ENCODE measurements at places on chromosomes 5 and 9.

- no peak for DNase-seq
Observed at GRCh38 chr5:178382754-178383164, 150.2 kb upstream of the PHYKPL start.

DNA sequence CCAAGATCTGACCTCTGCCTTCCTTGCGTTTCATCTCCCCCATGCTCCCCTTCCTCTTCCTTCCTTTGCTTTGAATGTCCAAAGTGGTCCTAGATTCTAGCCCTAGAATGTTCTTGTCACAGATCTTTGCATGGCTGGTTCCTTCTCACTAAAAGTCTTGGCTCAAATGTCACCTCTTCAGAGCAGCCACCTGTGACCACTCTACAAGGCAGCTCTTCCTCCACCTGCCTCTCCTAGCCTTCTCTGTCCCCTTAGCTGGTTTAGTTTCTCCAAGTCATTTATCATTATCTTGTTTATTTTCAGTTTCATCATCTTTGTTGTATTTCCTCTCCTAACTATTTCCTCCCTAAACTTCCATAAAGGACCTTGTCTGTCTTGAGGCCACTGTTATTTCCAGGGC lies 7.1 kb upstream of the OCLN start:
- DNase-seq, result no peak

DNA sequence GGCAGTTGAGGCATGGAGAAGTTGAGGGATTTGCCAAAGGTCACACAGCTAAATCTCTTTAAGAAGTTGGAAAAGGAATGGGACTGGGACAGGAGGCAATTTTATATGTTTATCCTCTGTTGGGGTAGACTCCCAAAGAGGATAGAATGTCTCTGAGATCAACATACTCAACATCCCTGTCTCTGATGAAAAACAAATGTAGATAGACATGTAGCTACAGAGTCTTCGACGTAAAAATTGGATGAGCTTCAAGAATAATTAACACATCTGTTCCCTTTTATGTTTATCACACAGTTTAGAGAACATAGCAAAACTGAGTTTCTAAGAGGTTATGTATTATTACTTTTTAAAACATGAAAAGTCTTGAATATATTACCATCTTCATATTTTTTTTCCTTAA lies 204.6 kb upstream of the CD180 start:
- no peak for DNase-seq

DNA sequence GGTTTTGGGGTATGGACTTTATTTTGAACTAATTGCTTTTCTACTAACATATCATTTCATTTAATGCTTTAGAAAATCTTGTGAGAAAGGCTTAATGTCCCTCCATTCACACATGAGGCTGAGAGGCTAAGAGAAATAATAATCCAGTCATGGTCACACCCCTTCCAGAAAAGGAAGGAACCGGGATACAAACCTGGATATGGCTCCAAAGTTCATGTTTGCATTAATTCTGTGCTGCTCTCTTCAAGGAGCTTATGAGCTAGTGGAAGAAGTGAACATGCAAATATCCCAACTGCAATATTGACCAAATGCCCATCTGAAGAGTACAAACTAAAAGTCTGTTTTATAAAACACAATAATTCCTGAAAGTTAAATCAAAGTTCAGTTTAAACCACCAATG lies 732.1 kb upstream of the RIOK2 start:
- no peak for DNase-seq

DNA sequence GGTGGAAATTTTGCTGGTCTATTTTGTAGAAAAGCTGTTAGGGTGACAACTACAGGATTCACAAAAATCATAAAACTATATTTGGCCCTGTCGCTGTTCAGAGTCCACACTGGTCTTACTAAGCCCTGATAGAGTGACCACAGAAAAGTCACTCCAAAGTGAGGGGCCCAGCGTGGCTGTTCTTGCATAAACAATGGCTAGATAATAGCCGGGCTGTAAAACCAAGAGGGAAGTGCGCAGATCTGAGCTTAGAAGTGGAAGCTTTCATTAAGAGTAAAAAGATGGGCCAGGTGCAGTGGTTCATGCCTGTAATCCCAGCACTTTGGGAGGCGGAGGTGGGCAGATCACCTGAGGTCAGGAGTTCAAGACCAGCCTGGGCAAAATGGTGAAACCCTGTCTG lies 15.5 kb upstream of the CTSL start:
- no peak for DNase-seq

DNA sequence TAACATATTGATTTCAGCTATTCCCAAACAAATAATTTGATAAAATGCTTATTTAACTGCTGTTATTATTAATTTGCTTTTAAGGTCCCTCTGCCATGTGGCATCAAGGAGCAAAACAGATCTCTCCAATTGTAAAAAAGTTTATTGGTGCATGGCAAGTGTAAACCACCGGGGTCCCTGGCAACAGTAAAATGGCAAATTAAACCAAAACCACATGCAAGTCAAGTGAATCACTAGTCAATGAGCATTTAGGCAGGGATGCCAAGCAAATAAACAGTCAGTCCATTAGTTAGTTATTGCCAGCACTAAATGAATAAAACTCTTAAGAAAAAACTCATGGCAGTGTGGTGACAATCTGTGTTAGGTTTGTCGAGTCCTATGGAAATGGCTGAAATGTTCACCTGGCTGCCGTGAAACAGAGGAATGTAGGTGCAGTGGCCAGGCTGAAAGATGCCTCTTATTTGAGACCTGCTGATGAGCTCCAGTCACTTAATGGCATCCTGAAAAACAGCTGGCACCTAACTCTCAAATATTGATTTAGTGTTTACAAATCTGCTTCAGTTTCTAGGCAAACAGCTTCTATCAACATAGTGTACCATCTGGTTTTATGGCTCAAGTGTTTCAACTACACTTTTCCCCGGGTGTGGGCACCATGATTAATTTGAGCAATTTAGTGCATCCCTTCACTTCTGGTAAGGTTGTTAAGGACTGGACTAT lies 296.5 kb upstream of the ITGA1 start:
- DNase-seq, result no peak

DNA sequence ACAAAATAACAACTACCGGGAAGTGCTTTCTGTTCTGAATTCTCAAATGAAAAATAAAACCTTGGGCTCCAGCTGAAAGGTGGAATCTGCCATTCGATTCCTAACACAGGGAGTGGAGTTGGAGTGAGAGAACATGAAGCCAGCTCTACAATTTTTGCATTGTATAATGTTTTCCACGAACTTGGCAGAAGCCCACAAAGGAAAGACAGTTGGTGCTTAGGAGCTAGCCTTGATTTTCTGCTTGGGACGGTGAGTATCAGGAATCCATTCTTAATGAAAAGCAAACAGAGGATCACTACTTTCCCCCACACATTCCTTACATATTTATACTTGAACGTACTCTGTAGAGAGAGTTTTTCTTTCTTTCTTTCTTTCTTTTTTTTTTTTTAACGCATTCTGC lies 74.2 kb upstream of the FBXL7 start:
- peak; percentile 3 for DNase-seq

DNA sequence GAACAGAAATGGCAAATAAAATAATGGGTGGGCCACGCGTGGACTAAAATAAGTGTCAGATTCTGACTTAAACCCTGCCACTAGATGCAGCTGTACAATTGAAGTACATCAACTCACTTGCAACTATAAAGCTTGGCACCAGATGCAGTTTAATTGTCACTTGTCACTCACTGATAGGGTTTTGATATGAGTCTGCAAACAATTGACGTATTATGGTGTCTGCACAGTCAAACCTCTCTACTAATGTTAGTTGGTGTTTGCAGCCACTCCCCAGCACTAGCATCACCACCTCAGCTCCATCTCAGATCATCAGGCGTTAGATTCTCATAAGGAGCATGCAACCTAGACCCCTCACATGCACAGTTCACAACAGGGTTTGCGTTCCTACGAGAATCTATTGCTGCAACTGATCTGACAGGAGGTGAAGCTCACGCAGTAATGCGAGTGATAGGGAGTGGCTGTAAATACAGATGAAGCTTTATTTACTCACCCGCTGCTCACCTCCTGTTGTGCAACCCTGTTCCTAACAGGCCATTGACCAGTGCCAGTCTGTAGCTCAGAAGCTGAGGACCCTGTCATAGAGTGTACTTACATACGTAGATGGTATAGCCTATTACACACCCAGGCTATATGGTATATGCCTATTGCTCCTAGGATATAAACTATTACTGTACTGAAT lies 72.1 kb upstream of the SEMA6A start:
- no peak for DNase-seq

DNA sequence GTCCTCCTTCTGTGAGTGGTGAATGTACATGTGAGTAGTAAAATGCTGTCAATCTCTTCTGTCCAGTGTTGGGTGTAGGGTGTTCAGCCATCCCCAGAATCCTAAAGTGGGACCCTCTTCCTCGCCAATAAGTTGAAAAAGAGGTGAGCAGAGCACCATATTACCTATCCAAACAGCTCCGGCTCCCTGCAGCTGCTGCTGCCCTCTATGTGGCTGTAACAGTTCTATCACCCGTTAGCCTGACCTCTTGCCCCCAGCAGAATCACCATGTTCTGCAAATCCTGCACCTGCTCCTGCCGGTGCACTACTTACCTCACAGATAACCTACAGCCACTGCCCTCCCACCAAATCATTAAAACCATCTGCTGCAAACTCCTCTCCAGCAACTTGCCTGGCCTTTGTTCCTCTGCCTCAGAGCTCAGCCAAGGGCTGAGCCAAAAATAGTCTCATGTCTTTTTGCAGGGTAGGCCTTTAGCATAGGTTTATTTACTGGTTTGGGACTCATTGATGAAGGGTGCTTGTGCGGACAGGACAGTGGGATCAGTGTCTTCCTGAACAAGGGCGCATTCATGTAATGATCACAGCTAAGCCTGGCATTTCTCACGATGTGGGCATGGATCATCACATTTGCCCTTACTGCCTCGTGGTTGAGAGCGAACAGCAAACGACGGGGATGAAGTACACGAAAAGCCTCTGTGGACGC lies 49.6 kb upstream of the CCL21 start:
- no peak for DNase-seq

- no peak for DNase-seq
Observed at GRCh38 chr5:74334762-74335384, 305.7 kb downstream of the ENC1 start.

- DNase-seq, result no peak
Observed at GRCh38 chr5:39742916-39743315, 318.1 kb upstream of the DAB2 start.

GRCh38 chr5:21225223-21226064 lies 1237.4 kb upstream of the CDH18 start:
- DNase-seq, result no peak

- DNase-seq, result peak; percentile 16
Observed at GRCh38 chr5:68242743-68243142, 27.2 kb downstream of the PIK3R1 start.
